SJCRH30 (cell line): ENCODE measurements at places on chromosomes 13 and 19. TPM values are rescaled to one million over a fixed set of nuclear protein-coding genes. Genes with fewer than 3 reads are reported as not detected.
A peak's percentile ranks its signal among the peaks of the same experiment; 100 is the strongest.

- DNase-seq: no peak
These were observed 51.4 kb downstream of the NBEA start for GRCh38 chr13:34993470-34993869.

DNA sequence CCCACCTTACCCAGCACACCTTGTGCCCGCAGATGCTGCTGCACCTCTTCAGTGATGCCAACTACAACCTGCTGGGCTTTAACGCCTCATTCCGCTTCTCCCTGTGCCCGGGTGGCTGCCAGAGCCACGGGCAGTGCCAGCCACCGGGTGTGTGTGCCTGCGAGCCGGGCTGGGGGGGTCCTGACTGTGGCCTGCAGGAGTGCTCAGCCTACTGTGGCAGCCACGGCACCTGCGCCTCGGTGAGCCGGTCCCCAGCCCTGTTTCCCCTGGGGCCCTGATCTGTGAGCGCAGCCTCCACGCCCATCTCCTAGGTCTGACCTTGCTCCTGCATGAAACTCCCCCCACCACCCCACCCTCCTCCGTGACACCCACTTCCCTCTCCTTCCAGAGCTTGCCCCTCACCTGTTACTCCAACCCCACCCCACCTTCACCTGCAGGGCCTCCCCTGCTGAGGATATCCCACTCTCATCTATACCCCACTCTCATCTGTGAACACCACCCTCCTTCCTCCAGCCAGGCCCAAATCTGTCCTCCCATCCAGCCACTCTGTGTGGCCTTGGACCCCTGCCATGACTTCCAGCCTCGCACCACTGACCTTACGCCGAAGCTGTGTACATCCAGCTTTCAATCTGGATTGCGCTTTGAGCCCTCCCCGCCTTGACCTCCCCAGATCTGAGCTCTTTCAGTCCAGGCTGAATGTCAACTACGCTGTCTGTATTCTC is 8.7 kb downstream of the MEGF8 start:
- no peak for DNase-seq

- DNase-seq: no peak
These were observed 99.3 kb downstream of the DHRS12 start for GRCh38 chr13:51704399-51705313.

Gene USHBP1
- 0.04 TPM in 1 of 2 replicates, not detected in the other for total RNA-seq

Gene UHRF1
- 228 and 230 TPM in 2 replicates for total RNA-seq

- DNase-seq: peak; percentile 92
These were observed at the start of gene UGGT2 for GRCh38 chr13:96053003-96053703. UGGT2 (minus strand) TSS chr13:96053401; CDS start chr13:96053312, 89 bp downstream.

DNA sequence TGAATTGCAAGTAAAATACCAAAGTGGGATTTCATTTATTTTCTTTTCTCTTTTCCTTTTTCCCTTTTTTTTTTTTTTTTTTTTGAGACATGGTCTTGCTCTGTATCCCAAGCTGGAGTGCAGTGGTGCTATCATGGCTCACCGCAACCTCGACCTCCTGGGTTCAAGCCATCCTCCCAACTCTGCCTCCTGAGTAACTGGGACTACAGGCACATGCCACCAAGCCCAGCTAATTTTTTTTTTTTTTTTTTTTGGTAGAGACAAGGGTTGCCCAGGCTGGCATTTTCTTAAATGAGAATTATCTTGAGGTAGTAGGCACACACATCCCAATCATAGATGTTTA is 68.5 kb upstream of the GPR183 start:
- DNase-seq: no peak

Gene ZNF850
- total RNA-seq: 24.0 and 28.6 TPM in 2 replicates

- no peak for DNase-seq
These were observed 415.9 kb downstream of the IRS2 start for GRCh38 chr13:109370496-109370895.

GRCh38 chr19:45103156-45103507 is 10.2 kb downstream of the PPP1R37 start:
- DNase-seq: peak; percentile 29

DNA sequence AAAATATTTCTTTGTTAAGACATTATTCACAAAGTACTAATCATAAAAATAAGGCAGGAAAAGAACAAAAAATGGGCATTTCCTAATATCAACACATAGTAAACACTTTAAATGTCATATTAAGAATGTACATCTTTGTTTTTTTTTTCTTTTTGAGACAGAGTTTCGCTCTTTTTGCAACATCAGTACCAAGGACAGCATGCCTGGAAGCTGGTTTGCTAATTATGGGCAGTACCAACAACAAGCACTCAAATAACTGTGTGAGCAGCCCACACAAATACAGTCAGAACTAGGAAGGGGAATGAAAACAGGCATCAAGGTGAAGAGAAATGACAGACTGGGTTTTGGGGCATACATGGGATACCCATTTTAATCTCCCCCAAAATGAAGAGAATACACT is 788.0 kb upstream of the SLITRK1 start:
- no peak for DNase-seq

DNA sequence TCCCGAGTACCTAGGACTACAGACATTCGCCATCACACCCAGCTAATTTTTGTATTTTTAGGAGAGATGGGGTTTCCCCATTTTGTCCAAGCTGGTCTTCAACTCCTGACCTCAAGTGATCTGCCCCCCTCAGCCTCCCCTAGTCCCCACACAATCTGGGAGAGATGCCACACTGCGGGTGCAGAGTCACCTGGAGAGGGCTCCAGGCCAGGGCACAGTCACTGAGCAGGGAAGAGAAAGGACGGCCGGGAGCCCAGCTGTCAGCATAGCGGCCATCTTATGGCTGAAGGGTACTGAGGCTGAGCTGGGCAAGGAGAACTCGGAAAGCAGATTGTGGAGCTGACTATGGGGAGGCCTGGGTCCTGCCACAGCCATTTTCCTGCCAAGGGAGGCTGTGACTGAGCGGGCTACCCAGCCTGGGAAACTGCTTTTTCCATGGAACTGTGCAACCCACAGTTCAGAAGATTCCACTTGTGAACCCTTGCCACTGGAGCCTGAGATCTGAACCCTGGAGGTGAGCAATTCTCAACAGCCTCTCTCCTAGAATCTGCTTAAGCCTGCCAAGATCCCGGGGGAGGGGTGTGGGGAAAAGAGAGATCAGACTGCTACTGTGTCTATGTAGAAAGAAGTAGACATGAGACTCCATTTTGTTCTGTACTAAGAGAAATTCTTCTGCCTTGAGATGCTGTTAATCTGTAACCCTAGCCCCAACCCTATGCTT is 109.2 kb downstream of the ZNF486 start:
- no peak for DNase-seq

DNA sequence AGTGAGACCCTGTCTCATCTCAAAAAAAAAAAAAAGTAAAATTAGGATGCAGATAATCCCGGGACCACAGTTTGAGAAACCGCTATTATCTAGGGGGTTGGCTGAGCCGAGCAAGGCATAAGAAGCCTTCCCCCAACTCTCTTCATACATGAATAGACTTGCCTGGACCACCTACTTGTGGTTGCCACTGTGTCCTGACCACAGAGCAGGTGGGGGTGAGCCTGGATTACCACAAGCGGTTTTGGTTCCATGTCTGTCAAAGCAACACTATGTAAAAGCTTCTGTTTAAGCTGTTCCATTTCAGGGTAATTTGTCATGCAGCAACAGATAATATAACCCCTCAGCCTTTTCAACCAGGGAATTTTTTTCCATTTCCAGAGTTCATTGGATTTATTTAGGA is 3.3 kb upstream of the NAPA start:
- peak; percentile 94 for DNase-seq

Gene SMG9
- 22.5 and 25.7 TPM in 2 replicates for total RNA-seq

Gene IZUMO2
- 0.24 TPM in 1 of 2 replicates, not detected in the other for total RNA-seq

GRCh38 chr13:25659091-25659795 is 287.5 kb downstream of the ATP8A2 start:
- peak; percentile 33 for DNase-seq

DNA sequence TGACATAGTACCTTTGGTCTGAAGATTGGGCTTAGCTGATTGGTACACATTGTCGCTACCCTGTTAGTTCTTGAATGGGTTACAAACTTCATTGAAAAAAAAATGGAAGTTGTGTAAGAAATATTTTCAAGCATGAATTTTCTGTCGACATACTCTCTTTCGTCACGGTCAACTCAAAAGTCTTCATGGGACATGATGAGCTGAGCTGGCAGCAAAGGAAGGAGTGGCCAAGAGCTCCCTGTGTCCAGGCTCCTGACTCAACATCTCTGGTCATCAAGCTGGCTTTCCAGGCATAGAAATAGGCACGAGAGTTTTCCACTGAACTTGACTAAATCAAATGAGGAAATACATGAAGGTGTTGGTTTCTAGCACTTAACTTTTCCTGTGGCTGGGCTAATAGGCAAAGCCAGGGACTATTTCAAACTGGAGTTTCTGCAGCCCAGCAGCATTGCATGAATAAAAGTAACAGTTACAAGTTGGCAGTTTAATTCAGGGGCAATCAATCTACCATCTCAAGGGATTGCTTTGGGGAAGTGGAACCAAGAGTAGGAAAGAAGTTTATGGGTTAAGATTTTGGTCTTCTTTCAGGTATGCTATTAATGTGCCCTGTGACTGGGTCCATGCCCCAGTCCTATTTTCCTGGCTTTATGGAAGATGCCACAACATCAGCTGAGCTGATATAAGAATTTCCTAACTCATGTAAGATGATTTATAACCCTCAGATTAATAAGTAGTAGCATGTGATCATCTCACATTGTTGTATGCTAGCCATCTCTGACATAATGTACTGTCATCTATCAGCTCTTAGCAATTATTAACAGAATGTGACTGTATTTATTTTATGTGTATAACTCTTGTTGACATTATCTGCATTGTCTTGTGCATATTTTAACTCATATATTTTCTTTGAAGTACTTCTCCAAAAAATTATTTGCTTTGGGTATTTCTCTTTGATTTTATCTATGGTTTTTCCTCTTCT is 385.8 kb downstream of the DLEU7 start:
- no peak for DNase-seq

GRCh38 chr13:104318121-104318520 is 1251.9 kb upstream of the SLC10A2 start:
- DNase-seq: peak; percentile 37

DNA sequence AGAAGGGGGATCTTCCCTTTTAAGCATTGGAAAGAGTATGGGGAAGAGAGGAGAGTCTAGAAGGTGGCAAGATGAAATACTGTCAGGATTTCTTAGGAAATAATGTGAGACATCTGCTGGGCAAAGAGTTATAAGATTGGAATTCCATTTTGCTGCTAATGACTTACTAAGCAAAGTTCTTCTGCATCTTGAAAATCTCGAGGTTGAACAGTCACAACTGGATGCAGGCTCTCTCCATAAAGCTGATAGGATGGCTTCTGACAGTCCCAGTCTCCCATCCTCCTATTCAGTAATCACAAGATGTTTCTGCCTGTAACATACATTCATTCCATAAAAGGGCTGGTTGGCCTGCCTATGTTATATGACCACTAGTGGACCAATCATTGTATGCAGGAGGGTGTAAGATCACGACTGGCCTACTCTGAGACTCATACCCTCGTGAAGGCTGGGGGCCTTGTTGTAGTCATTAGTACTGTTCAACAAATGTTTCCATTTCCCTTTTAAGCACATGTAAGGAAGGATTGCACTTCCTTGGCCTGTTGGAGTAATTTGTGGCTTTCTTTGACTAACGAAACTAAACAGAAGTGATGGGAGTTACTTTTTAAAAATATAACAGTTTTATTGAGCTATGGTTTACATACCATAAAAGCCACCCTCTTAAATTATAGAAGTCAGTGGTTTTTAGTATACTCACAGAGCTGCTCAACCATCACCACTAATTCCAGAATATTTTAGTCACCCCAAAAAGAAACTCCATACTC is 45.0 kb upstream of the TDRD3 start:
- DNase-seq: no peak

GRCh38 chr13:106362707-106363106 is 172.8 kb downstream of the EFNB2 start:
- DNase-seq: no peak

DNA sequence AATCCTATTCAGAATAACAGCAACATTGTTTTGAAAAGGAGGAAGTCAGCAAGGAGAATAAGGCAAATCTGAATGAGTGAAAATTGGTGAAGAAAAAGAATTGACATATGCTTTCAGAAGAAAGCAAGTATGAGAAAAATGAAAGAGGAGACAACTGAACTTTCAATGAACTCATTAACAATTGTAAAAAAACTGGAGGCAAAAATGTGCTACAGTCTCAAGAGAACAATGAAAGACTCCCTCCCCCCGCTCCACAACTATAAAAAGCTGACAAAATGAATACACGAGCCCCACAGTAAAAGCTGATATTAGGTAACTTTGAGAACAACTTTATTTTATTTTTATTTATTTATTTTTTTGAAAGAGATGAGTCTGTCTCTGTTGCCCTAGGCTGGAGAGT is 373.1 kb downstream of the DIAPH3 start:
- DNase-seq: no peak

Gene ZNF737
- 17.6 and 18.6 TPM in 2 replicates for total RNA-seq

DNA sequence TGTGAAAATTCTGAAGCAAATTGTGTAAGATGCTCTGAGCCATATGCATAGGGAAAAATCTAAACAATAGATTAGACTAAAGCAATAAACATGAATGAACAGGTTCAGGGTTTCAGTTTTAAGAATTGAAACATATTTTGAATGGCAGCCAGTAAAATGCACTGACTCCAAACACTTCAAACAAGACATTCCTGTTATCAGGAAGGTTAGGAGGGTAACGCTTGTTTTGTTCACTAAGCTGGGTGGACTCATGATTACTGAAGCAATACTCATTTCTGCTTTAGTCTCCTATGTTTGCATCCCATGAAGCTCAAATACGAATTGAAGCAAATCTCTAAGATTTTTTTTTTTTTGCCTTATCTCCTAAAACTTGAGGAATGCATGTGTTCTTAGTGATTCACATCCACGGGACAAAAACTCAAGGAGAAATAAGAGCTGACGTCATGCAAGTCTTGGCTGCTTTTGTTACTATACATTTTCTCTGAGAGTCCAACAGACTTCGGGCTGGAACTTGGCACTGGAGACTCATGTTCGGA is 29.1 kb upstream of the IGFL4 start:
- DNase-seq: no peak

Gene LILRB5
- 0.02 TPM in 1 of 2 replicates, not detected in the other for total RNA-seq

- DNase-seq: no peak
These were observed 17.0 kb downstream of the KANK2 start for GRCh38 chr19:11180346-11180745.

GRCh38 chr13:109804654-109805053 is 18.3 kb upstream of the IRS2 start:
- DNase-seq: no peak

Gene SLITRK6
- 0.05 TPM in 1 of 2 replicates, not detected in the other for total RNA-seq

DNA sequence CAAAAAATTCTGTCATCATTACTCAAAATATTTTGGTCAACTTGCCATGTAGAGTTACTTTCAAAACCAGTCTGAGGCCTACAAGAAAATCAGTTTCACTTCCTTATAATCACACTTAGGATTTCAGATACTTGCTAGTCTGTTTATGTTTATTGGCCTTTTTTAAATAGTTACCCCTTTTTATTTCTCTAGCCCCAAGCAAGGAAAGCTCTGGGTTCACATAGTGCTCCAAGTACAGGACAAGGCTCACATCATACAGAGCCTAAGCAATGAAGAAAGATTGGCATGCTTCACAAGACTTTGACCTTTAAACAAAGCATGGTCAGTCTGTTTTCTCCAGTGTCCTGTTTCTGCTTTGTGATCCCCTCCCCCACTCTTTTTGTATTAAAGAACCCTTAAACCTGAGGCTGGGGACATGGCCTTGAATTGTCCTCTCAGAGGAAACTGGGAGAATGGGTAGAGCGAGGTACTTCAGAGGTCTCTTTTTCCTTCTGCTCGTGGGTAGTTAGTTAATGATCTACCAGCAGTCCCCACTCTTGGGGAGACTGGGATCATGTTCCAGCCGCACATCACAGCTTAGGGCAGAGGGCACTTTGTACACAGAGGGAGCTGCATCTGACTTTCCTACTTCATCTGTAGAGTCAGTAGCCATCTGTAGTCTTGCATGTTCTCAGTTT is 30.7 kb downstream of the CEACAM1 start:
- DNase-seq: no peak

Gene DENND1C
- total RNA-seq: not detected in 2 replicates
